Activated CD8-positive, alpha-beta T cell treated with anti-CD3 and anti-CD28 coated beads for 36 hours (primary cell): ENCODE measurements at places on chromosomes 6 and 20. TPM values are rescaled to one million over a fixed set of nuclear protein-coding genes. Genes with fewer than 3 reads are reported as not detected.
A peak's percentile ranks its signal among the peaks of the same experiment; 100 is the strongest.

FIG4 gene
- 13.1 TPM for total RNA-seq

RIPPLY2 gene
- total RNA-seq = not detected

SLC22A7 gene
- total RNA-seq = not detected

GRCh38 chr6:18509871-18510643, 122.9 kb downstream of the RNF144B start:
- DNase-seq = peak; percentile 51
- H3K4me3 ChIP-seq = no peak overlapping the region

GRCh38 chr20:62704341-62704948, 4.2 kb upstream of the NTSR1 start:
- H3K4me1 ChIP-seq = peaks cover 6% of the 10 kb centered on the region
- H3K27ac ChIP-seq = no peak overlapping the region
- H3K4me3 ChIP-seq = no peak overlapping the region
- H3K36me3 ChIP-seq = no peaks in the 10 kb centered on the region
- no peak for DNase-seq
- peaks cover 16% of the 10 kb centered on the region for H3K27me3 ChIP-seq

DNA sequence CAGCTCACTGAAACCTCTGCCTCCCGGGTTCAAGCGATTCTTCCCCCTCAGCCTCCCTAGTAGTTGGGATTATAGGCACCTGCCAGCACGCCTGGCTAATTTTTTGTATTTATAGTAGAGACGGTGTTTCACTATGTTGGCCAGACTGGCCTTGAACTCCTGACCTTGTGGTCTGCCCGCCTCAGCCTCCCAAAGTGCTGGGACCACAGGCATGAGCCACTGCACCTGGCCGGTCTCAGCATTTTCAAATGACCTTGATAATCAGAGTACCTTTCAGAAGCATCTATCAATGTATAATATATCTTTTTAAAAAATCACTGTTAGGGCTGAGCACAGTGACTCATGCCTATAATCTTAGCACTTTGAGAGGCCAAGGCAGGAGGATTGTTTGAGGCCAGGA, 143.0 kb downstream of the DOK5 start:
- no peak overlapping the region for H3K4me3 ChIP-seq
- no peaks in the 10 kb centered on the region for H3K4me1 ChIP-seq
- H3K27ac ChIP-seq = no peak overlapping the region
- no peak for DNase-seq
- H3K27me3 ChIP-seq = peaks cover 4% of the 10 kb centered on the region

DNA sequence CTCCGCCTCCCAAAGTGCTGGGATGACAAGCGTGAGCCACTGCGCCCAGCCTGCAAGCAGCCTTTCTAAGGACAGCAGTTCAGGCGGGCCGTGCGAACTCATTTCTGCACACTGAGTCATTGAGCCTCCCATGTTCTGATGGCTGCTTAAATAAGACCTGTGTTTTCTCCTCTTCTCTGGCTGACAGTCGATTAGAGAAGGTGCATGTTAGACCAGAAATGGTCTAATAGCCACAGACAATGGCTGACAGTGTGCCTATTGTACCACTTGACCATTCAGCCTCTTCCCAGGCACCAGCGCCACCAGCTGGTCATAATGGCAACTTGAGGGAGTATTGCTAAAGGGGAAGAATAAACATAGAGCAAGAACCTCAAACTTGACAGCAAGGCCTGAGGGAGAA, 6.2 kb downstream of the CST11 start:
- H3K4me3 ChIP-seq = no peak overlapping the region
- no peak overlapping the region for H3K27ac ChIP-seq
- peaks cover 12% of the 10 kb centered on the region for H3K4me1 ChIP-seq
- no peaks in the 10 kb centered on the region for H3K27me3 ChIP-seq
- no peaks in the 10 kb centered on the region for H3K36me3 ChIP-seq

- peaks cover 2% of the 10 kb centered on the region for H3K27me3 ChIP-seq
- peak overlapping the region; percentile 66 for H3K27ac ChIP-seq
- H3K4me3 ChIP-seq = no peak overlapping the region
- DNase-seq = no peak
- peaks cover 40% of the 10 kb centered on the region for H3K4me1 ChIP-seq
Observed at GRCh38 chr6:2976571-2977085, 5.3 kb upstream of the SERPINB6 start.

DNA sequence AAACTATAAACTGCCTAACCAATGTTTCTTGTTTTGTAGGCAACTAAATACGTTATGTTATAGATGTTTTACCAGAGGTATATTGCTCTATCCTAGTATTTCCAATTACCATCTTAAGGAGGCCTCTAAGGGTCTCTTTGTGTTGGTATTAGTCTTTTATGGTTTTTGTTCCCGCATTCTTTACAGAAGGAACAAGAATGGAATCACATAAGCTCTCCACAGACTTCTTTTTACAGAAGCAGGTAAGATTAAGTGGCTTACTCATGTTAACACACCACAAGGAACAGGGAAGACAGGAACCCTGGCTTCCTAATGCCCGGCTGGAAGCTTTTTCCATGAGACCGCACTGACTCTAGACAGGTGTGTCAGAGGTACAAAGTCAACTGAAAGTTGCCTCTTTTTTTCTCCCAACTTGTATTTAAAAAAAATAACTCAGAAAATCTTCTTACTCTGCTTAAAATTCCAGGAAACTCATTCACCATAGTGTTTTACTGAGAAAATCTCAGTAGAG, 55.1 kb downstream of the FKBP5 start:
- no peak overlapping the region for H3K4me3 ChIP-seq
- H3K4me1 ChIP-seq = peaks cover 40% of the 10 kb centered on the region
- no peak for DNase-seq
- peaks cover 38% of the 10 kb centered on the region for H3K36me3 ChIP-seq
- H3K27me3 ChIP-seq = no peaks in the 10 kb centered on the region

DNA sequence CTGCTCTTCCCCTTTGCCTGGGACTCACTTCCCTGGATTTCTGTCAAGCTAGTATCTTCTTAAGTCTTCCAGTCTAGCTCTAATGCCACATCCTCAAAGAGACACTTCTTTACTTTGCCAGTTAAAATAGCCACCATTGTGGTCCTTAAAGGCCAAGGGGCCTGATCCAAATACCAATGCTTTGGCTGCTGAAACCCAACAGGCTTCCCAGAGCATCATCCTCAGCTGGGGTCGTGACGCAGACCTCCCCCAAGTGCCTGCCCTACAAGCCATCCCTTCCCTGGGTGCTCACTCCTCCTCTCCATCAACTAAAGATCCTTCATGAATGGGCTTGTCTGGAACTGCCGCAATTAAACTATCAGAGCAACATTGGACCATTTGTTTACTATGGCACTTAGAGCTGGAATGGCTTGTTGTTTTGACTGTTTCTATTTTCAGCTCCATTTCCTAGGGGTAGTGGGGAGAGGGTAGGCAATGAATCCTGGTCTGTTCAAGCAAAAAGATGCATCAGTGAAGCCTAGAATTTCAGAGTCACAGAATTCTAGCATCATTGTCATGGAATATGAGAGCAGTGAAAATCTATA, 79.6 kb upstream of the SIRPA start:
- H3K4me3 ChIP-seq = no peak overlapping the region
- H3K36me3 ChIP-seq = no peaks in the 10 kb centered on the region
- H3K4me1 ChIP-seq = peaks cover 18% of the 10 kb centered on the region
- peaks cover 44% of the 10 kb centered on the region for H3K27me3 ChIP-seq
- no peak overlapping the region for H3K27ac ChIP-seq
- no peak for DNase-seq

DNA sequence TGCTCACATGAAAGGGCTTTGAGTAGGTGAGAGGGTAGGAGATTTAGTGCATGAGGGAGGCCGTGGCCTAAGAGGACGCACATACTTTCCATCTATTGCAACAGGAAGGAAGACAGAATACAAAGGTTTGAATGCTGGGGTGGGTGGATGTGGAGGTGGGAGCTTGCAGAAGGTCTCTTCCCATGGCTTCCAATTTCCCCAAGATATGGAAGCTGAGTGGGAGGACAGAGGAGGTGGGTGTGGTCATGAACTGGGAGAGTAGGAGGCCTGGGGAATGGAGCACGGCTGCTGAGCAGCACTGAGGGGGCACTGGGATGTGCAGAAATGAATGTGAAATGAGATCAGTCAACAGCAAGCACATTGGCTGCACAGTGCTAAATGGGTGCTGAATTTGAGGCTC, 70.3 kb downstream of the SCML4 start:
- H3K27ac ChIP-seq = peak overlapping the region; percentile 90
- peaks cover 69% of the 10 kb centered on the region for H3K4me1 ChIP-seq
- DNase-seq = no peak
- peak overlapping the region; percentile 31 for H3K4me3 ChIP-seq
- peaks cover 37% of the 10 kb centered on the region for H3K36me3 ChIP-seq
- H3K27me3 ChIP-seq = no peaks in the 10 kb centered on the region

DNA sequence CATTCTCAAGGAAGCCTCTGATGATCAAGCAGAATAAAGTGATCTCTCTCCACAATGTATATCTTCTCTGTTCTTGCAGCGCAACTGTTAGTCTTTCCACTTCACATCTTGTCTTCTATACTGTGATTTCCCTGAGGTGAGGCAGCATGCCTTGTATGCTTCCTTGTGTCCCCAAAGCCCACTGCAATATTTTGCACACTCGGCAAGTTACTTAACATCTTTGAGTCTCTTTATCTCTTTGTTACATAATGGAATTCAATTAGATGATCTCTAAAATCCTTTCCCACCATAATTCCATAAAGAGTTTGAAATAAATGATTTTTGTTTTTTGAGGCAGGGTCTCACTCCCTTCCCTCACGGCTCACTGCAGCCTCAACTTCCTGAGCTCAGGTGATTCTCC, 40.4 kb upstream of the ALDH8A1 start:
- H3K4me1 ChIP-seq = peaks cover 2% of the 10 kb centered on the region
- H3K27ac ChIP-seq = no peak overlapping the region
- no peak for DNase-seq
- peaks cover 31% of the 10 kb centered on the region for H3K36me3 ChIP-seq
- no peaks in the 10 kb centered on the region for H3K27me3 ChIP-seq

DNA sequence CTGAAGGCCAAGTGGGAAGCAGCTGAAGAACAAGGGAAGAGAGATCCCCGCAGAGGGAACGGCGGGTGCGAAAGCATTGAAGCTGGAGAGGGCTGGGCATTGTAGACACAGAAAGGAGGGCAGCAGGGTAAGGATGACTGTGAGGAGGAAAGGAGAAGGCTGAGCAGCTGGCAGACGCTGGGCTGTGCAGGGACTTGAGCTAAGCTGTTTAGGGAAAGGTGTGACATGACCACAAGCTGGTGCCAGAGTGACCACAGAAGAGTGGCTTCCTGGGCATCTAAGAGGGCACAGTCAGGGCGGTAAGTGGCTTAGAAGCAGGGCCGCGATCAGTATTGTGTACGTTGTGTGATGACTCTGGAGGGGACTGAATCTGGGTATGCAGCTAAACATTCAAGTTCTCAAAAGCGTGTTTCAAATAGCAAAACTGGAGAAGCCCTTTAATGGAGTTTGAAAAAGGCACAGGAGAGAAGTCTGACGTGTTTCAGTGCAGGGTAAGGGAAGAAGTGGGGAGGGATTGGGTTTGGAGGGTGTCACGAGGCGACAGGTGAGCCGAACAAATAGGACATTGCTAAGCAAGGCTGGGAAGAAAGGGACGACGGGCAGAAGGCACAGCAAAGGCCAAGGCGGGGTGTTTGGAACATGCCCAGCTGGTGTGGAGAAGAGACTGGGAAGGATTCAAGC, 46.1 kb upstream of the ARFGEF2 start:
- H3K4me1 ChIP-seq = peaks cover 16% of the 10 kb centered on the region
- H3K27ac ChIP-seq = no peak overlapping the region
- no peak overlapping the region for H3K4me3 ChIP-seq
- no peak for DNase-seq

- H3K36me3 ChIP-seq = no peaks in the 10 kb centered on the region
- H3K4me3 ChIP-seq = no peak overlapping the region
- no peak for DNase-seq
- no peaks in the 10 kb centered on the region for H3K4me1 ChIP-seq
Observed at GRCh38 chr20:19095762-19096161, 116.7 kb upstream of the SLC24A3 start.

DNA sequence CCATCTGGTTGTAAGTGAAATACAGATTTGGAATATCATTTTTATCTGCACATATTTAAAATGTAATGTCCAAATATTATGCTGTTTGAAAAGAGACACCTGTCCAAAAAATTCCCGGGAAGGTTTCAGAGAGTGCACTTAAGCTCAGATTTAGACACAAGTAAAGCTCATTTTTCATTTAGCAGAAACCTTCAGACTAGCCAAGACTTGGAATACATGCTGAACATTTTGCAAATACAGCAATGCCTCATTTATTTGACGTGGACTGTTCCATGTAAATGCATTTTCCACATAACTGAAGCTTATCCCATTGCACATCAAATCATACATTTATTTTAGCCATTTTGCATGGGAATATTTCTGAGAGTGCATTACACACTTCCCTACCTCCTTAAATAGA, 280.7 kb downstream of the ZNF217 start:
- H3K27ac ChIP-seq = no peak overlapping the region
- no peaks in the 10 kb centered on the region for H3K4me1 ChIP-seq
- no peaks in the 10 kb centered on the region for H3K27me3 ChIP-seq
- H3K4me3 ChIP-seq = no peak overlapping the region
- no peaks in the 10 kb centered on the region for H3K36me3 ChIP-seq

DNA sequence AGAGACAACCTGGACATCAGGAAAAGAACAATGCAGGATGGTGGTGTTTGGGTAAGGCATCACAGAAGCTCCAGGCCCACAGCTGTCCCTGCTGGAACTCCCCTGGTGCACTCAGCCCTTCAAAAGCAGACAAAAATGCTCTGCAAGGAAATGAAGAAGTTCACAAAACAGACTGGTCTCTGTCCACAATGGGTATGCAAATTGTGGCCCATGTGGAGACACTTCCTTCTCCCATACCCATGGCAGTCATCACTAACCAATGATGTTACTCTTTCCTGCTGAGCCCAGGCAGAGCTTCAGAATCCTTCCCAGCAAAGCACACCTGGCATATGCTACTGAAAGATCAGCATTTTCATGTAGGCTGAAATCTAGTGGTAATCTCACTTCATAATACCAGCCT, 42.6 kb upstream of the PXDC1 start:
- H3K27me3 ChIP-seq = no peaks in the 10 kb centered on the region
- H3K27ac ChIP-seq = no peak overlapping the region
- no peak for DNase-seq
- no peak overlapping the region for H3K4me3 ChIP-seq

- H3K27ac ChIP-seq = no peak overlapping the region
- no peak overlapping the region for H3K4me3 ChIP-seq
- no peaks in the 10 kb centered on the region for H3K36me3 ChIP-seq
- DNase-seq = no peak
Observed at GRCh38 chr20:37915800-37916570, 13.1 kb downstream of the VSTM2L start.

DNA sequence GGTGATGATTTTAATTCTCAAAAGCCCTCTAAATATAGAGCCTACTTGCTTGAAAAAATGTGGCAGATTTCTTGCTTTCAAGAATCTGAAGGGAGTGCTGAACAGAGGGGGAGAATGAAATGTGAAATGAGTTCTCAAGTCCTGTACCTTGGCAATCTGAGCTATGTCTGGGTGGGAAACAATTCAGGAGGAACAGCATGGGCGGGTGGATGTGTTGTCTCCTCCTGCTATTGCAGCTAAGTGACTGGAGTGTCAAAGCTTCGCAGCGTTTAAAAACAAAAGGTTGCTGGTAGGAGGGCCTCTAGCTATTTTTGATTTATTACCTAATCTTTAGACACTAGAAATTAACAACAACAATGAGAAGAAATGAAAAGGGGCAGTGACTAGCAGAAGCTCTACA, 102.5 kb upstream of the ARG1 start:
- H3K4me1 ChIP-seq = no peaks in the 10 kb centered on the region
- peaks cover 1% of the 10 kb centered on the region for H3K36me3 ChIP-seq
- H3K27ac ChIP-seq = no peak overlapping the region
